ENCODE measurements at places on chromosomes 6 and 20. TPM values are rescaled to one million over a fixed set of nuclear protein-coding genes. Genes with fewer than 3 reads are reported as not detected.

Gene DACT2
- total RNA-seq, result 21.1 TPM

Gene UBE2C
- 423 TPM for total RNA-seq

Gene CPXM1
- not detected for total RNA-seq

Gene SLPI
- 3.0 TPM for total RNA-seq

- DNase-seq, result no peak
Measured at GRCh38 chr6:152532556-152533422, 104.4 kb downstream of the SYNE1 start.

- DNase-seq, result no peak
Measured at GRCh38 chr6:119497988-119498727, 148.6 kb upstream of the MAN1A1 start.

DNA sequence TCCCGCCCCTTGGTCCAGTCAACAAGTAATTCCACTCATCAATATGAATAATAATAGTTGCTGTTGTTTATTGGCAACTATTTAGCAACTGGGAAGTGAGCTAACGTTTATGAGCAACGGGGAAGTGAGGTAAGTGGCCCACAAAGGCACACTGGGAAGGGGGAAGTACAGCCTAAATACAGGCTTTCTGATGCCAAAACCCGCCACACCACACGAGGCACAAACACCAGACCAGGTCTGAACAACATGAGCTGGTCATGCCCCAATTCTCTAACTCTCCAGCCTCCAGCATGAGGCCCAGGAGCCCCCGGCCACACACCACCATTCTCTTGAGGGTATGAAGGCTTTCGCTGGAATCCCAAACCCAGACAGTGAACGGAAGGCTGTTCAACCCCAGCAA is 50.8 kb downstream of the PREX1 start:
- DNase-seq, result no peak

All from Caco-2 (cell line).